ENCODE measurements at places on chromosomes 12 and 14. TPM values are rescaled to one million over a fixed set of nuclear protein-coding genes. Genes with fewer than 3 reads are reported as not detected.
A peak's percentile ranks its signal among the peaks of the same experiment; 100 is the strongest.

GRCh38 chr12:116959198-116959460 is 48.4 kb downstream of the FBXW8 start:
- peaks cover 2% of the 10 kb centered on the region for H3K36me3 ChIP-seq
- no peak overlapping the region for H3K4me3 ChIP-seq
- no peak for DNase-seq
- H3K27me3 ChIP-seq = no peaks in the 10 kb centered on the region
- H3K4me1 ChIP-seq = no peaks in the 10 kb centered on the region

GRCh38 chr12:63152321-63152700 is 1.3 kb upstream of the AVPR1A start:
- H3K27ac ChIP-seq = no peak overlapping the region
- H3K4me1 ChIP-seq = peaks cover 10% of the 10 kb centered on the region
- H3K27me3 ChIP-seq = peaks cover 41% of the 10 kb centered on the region

Gene OLR1
- not detected for total RNA-seq

Gene TBX5
- not detected for total RNA-seq

GRCh38 chr14:80055226-80055625 is 156.1 kb downstream of the DIO2 start:
- H3K4me1 ChIP-seq = no peaks in the 10 kb centered on the region
- no peak overlapping the region for H3K27ac ChIP-seq
- H3K27me3 ChIP-seq = no peaks in the 10 kb centered on the region
- H3K36me3 ChIP-seq = no peaks in the 10 kb centered on the region
- no peak for DNase-seq

GRCh38 chr12:94769776-94770759 is 119.7 kb upstream of the TMCC3 start:
- H3K4me3 ChIP-seq = no peak overlapping the region
- H3K27ac ChIP-seq = no peak overlapping the region
- H3K36me3 ChIP-seq = no peaks in the 10 kb centered on the region
- no peak for DNase-seq

- H3K4me1 ChIP-seq = no peaks in the 10 kb centered on the region
- no peaks in the 10 kb centered on the region for H3K36me3 ChIP-seq
- no peaks in the 10 kb centered on the region for H3K27me3 ChIP-seq
- H3K27ac ChIP-seq = no peak overlapping the region
Observed at GRCh38 chr14:89013698-89014568, 189.5 kb downstream of the TTC8 start.

GRCh38 chr12:52258335-52258901 is 16.0 kb upstream of the KRT86 start:
- peak overlapping the region; percentile 7 for H3K4me3 ChIP-seq
- H3K27me3 ChIP-seq = peaks cover 14% of the 10 kb centered on the region
- peak; percentile 75 for DNase-seq
- no peaks in the 10 kb centered on the region for H3K36me3 ChIP-seq
- H3K27ac ChIP-seq = no peak overlapping the region
- H3K4me1 ChIP-seq = no peaks in the 10 kb centered on the region

Gene SLC35F4
- total RNA-seq = not detected

Gene KRT79
- not detected for total RNA-seq

GRCh38 chr12:46489951-46490388 is 117.4 kb upstream of the SLC38A2 start:
- no peaks in the 10 kb centered on the region for H3K27me3 ChIP-seq
- H3K27ac ChIP-seq = no peak overlapping the region
- peaks cover 7% of the 10 kb centered on the region for H3K4me1 ChIP-seq
- no peaks in the 10 kb centered on the region for H3K36me3 ChIP-seq
- no peak for DNase-seq
- H3K4me3 ChIP-seq = no peak overlapping the region

DNA sequence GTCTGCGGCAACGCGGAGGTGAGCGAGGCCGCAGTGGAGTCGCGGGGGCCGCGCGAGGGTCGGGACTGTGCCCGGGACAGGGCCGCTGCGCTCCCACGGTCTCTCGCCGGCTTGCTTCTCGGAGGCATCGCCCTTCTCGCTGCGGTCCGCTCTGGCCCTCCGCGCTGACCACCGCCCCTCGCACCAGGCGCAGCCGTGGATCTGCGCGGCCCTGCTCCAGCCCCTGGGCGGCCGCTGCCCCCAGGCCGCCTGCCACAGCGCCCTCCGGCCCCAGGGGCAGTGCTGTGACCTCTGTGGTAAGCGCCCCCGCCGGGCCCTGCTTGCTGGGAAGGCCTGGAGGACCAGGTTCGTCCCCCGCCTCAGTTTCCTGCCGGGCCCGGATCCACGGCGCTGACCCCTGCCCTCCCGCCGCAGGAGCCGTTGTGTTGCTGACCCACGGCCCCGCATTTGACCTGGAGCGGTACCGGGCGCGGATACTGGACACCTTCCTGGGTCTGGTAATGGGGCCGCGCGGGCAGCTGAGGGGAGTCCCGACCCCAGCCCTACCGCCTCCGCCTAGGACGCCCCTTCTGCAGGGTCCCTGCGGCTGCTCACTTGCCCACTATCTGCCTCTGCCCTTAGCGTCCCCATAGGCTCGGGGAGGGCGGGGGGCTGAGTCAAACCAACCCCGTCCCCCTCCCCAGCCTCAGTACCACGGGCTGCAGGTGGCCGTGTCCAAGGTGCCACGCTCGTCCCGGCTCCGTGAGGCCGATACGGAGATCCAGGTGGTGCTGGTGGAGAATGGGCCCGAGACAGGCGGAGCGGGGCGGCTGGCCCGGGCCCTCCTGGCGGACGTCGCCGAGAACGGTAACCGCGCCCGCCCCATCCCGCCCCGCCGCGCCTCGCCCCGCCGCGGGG is 7.0 kb downstream of the AMN start:
- peak overlapping the region; percentile 72 for H3K4me3 ChIP-seq
- H3K36me3 ChIP-seq = no peaks in the 10 kb centered on the region
- H3K27ac ChIP-seq = no peak overlapping the region
- DNase-seq = no peak
- peaks cover 21% of the 10 kb centered on the region for H3K4me1 ChIP-seq

GRCh38 chr14:32606301-32606700 is 277.2 kb downstream of the AKAP6 start:
- H3K27ac ChIP-seq = no peak overlapping the region
- no peaks in the 10 kb centered on the region for H3K27me3 ChIP-seq
- DNase-seq = no peak
- H3K4me1 ChIP-seq = no peaks in the 10 kb centered on the region
- H3K36me3 ChIP-seq = no peaks in the 10 kb centered on the region

Gene HCAR2
- total RNA-seq = not detected

DNA sequence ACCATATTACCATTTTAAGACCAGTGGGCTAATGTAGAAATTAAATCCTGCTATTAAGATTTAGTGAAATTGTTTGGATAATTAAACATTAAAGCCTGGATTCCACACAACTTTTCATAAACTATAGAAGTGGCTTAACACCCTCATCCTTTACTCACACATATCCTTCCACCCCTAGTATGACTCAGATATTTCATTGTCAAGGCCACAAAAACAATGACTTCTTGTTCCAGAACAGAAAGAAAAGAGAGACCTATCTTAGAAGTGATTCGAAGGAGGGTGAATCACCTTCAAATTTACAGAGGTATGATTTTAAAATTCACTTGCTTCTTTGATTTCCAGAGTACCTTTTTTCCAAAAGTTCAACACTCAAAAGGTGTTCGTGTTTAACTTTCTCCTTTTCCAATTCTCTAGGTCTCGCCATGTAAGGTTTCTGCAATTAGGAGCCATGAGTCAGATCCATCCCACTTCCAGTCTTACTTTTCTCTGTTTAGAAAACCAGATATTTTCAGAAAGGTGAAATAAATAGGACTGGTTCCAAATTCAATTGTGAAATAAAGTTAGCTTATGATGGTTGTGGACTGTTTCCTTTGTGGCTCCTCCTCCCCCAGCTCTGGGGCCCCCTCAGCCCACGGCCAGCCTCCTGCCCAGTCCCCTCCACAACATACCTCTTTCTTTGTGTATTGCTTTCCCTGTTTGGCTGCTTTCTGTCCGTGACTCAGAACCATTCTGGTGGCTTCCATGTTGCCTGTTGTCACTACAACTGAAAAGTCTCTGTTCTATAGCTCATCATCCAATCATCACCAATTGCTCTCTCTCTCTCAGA is 24.6 kb upstream of the MGP start:
- no peak for DNase-seq
- H3K36me3 ChIP-seq = no peaks in the 10 kb centered on the region
- H3K4me3 ChIP-seq = no peak overlapping the region
- H3K4me1 ChIP-seq = no peaks in the 10 kb centered on the region
- no peak overlapping the region for H3K27ac ChIP-seq
- H3K27me3 ChIP-seq = no peaks in the 10 kb centered on the region

DNA sequence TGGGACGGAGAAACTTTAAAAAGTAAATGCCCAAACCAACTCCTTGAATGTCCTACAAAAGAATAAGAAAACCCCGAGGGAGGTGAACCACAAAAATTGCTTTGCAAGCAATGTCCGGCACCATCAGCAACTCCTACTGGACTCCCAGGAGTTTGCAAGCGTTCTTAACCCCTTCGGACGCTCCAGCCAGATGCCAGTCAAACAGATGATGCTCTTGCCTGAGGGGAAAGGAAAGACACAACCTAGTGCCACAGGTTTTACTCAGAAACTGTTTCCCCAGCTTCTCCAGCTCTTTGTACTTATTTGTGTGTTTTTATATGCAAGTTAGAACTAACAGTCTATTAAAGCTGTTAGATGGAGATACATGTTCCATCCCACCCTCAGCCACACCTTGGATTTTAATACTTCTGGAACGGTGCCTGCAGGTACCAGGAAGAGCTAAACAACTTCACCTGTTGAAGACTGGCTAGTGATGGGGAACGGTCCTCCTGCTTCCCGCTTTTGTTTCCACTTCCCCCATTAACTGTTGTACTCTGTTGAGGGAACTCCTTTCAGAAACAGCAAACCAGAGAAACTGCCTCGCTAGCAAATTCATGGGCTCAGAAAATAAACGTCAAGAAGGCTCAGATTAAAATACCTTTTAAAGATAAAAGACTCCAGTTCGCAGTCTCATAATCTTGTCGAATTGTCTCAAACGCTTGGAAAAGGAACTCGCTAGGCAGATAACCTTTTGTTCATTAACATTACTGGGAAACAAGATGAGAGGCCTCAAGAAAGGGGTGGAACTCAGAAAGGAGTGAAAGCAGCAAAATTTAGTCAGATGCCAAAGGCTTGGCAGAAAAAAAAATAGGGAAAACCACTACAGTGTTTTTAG is 1.1 kb upstream of the FERMT2 start:
- peak overlapping the region; percentile 81 for H3K4me3 ChIP-seq
- H3K27ac ChIP-seq = peak overlapping the region; percentile 96
- peaks cover 3% of the 10 kb centered on the region for H3K4me1 ChIP-seq
- DNase-seq = no peak

Gene CCDC175
- total RNA-seq = 0.19 TPM

- H3K27me3 ChIP-seq = no peaks in the 10 kb centered on the region
- H3K4me3 ChIP-seq = peak overlapping the region; percentile 46
- no peak overlapping the region for H3K27ac ChIP-seq
- no peaks in the 10 kb centered on the region for H3K36me3 ChIP-seq
- DNase-seq = no peak
Observed at GRCh38 chr12:92927436-92928281, 1.4 kb downstream of the EEA1 start.

DNA sequence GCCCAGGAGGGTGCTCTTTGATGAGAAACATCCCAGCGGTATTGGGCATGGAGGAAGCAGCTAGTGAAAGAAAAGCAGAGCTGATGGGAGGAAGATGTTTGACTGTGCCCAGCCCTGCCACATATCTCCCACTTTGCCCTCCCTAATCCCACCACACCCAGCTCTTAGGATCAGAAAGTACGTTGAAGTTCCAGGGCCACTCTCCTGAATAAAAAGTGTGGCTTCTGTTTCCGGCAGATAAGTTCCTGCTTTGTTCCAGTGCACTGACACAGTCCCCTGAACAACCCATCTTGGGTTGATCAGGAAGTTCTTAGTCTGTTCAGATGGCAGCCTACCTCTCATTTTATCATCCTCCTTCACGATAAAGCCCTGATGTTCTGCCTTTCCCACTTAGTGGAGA is 16.5 kb downstream of the TPCN1 start:
- H3K36me3 ChIP-seq = no peaks in the 10 kb centered on the region
- no peak overlapping the region for H3K27ac ChIP-seq
- H3K27me3 ChIP-seq = no peaks in the 10 kb centered on the region
- peaks cover 9% of the 10 kb centered on the region for H3K4me1 ChIP-seq

GRCh38 chr12:57832966-57833365 is 13.6 kb downstream of the CTDSP2 start:
- no peak overlapping the region for H3K4me3 ChIP-seq
- peaks cover 14% of the 10 kb centered on the region for H3K36me3 ChIP-seq
- H3K27me3 ChIP-seq = no peaks in the 10 kb centered on the region
- H3K27ac ChIP-seq = peak overlapping the region; percentile 37
- DNase-seq = no peak

DNA sequence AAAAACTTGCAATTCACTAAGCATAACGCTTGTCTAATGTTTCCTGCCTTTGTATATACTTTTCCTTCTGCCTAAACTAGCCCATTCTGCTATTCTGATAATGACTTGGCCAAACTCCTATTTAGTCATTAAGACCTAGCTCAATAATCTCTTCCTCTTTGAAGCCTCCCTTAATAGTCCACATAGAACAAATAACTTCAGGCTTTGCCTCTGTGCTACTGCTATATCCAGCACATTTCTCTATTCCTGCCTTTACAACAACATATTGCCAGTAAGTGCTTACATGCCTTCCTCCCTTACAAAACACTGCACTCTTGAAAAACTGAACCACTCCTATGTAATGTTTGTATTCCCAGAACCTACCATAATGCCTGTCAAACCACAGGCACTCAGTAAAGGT is 13.8 kb downstream of the PRICKLE1 start:
- no peak overlapping the region for H3K27ac ChIP-seq
- DNase-seq = no peak
- peaks cover 2% of the 10 kb centered on the region for H3K4me1 ChIP-seq
- H3K4me3 ChIP-seq = no peak overlapping the region
- H3K36me3 ChIP-seq = no peaks in the 10 kb centered on the region

DNA sequence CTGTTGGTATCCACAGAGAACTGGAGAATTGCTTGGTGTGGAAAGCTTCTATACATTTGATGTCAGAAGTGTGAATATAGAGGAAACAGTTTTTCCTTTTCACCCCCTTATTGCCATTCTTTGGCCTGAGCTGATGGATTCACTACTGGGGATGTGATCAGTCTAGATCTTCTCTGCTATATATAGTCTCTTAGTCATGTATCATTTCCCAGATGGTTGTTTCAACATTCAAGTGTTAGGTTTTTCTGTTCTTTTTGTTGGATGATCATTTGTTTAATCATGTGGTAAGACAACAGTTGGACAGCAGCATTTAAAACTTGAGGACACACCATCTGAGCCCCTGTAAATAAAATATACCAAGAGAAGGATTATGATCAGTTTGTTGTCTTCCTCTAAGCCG is 29.6 kb downstream of the TMX1 start:
- H3K27me3 ChIP-seq = no peaks in the 10 kb centered on the region
- H3K27ac ChIP-seq = no peak overlapping the region
- H3K36me3 ChIP-seq = peaks cover 11% of the 10 kb centered on the region
- no peak overlapping the region for H3K4me3 ChIP-seq
- no peak for DNase-seq
- H3K4me1 ChIP-seq = no peaks in the 10 kb centered on the region

Gene RPGRIP1
- total RNA-seq = 0.65 TPM

- peak overlapping the region; percentile 96 for H3K4me3 ChIP-seq
- H3K4me1 ChIP-seq = no peaks in the 10 kb centered on the region
- H3K36me3 ChIP-seq = no peaks in the 10 kb centered on the region
- no peaks in the 10 kb centered on the region for H3K27me3 ChIP-seq
- H3K27ac ChIP-seq = no peak overlapping the region
- no peak for DNase-seq
Observed at GRCh38 chr12:93440043-93440835, 1.5 kb downstream of the UBE2N start.
